ENCODE measurements at places on chromosomes 2 and 18.

DNA sequence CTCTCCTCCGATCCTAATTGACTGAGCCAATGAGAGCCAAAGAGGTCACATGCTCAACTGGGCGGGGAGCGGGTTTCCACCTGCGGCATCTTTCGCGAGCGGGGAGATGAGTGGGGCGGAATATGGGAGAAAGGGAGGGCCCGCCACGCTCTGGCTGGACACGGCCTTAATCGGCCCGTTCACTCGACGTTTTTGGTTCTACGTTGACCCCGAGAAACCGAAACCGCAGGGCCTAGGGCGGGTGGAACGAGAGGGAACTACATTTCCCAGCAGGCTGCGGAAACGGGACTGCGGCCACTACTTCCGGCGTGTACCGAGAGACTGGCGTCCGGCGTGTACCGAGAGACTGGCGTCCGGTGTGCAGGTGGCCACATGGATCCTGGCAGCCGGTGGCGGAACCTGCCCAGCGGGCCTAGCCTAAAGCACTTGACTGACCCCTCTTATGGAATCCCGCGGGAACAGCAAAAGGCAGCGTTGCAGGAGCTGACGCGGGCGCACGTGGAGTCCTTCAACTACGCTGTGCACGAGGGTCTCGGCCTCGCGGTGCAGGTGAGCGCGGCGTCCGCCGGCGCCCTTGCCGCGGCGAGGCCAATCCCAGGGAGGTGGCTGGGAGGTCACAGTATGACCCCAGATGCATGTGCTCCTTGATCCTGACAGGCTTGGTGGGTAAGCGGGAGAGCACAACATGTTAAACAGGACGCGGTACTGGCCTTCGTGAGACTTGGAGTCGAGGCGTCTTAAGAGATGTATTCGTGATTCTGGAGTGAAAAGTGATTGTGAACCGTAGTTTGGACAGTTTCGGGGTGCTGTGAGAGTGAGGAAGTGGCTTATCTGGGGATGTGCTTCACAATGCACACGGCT is at the start of gene POLR1B:
Gene POLR1B (plus strand): TSS at position 343 of the 861 bp plus-strand sequence. CDS start 30 bp downstream, at position 373.
- DNase-seq, result peak; percentile 77

DNA sequence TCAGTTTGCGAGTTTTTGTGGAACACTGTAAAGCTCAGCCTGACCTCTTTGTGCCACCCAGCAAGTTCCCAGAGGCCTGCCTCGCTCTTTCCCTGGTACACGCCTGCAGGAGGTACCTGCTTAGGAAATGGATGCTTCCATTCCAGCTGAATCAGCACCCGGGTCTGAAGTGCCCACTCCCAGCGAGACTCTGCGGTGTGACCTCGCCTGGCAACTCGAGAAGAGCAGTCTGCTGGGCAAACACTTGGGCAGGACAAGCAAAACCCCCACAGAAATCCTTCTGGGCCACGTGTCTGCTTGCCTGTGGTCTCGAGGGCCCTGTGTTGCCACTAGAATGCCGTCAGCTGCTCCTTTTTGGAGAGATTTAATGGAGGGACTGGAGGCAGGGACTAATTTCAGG is 127.6 kb downstream of the MAPK4 start:
- DNase-seq, result no peak

GRCh38 chr2:113080134-113080533 is 12.4 kb downstream of the IL1F10 start:
- peak; percentile 17 for DNase-seq

GRCh38 chr18:45015788-45016128 is 335.1 kb downstream of the SETBP1 start:
- no peak for DNase-seq

DNA sequence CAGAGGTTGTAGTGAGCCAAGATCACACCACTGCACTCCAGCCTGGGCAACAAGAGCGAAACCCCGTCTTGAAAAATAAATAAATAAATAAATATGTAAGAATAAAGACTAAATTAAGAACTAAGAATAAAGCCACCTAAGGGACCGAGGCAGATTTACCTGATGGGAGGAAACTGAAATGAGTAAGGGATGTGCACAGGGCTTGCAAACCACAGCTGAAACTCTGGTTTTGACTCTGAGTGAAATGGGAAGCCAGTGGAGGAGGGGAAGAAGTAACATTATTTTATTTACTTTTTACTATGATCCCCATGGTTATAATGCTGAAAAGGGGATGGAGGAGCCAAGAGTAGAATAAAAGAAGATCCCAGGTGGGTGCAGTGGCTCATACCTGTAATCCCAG is 107.3 kb downstream of the CABYR start:
- DNase-seq, result no peak

GRCh38 chr2:169464882-169465281 is 14.4 kb upstream of the BBS5 start:
- DNase-seq, result no peak

- no peak for DNase-seq
These were observed 124.8 kb downstream of the PTH2R start for GRCh38 chr2:208531361-208531760.

DNA sequence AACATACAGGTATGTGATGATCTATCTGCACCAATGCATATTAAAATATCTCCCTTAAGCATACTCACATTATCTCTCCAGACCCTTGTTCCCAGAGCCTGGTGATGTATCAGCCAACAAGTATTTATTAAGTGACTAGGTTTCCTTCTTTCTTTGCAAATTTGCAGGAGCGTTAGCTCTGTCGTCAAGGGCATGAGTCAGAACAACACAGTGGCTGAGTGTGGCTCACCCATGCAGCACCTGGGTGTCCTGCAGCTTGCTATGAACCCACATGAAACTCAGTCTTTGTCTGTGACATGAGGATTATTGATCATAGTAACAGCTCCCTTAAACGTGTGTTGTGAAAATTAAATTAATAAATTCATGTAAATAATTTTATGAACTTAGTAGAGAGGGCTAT is 96.6 kb downstream of the PIEZO2 start:
- DNase-seq, result peak; percentile 4

GRCh38 chr18:32286749-32287148 is 96.9 kb downstream of the MEP1B start:
- no peak for DNase-seq

GRCh38 chr2:10059016-10059351 is 15.6 kb downstream of the KLF11 start:
- DNase-seq, result no peak

DNA sequence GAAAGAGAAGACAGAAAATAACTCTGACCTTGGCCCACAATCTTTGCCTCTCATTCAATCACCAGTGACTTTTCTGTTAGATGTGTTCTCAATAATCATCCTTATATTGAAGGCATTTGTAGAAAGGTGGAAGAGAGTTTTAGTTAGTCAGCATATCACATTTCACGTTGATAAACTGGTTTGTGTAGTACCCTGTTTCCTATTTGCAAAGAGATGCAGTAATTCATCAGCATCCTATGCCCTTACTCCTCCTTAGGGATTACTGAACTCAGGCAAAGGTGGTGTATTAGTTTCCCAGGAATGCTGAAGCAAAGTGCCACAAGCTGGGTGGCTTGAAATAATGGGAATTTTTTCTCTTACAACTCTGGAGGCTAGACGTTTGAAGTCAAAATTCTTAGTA is 145.0 kb downstream of the SPP2 start:
- DNase-seq, result no peak

- DNase-seq, result no peak
These were observed 22.6 kb downstream of the FOXI3 start for GRCh38 chr2:88429929-88430328.

GRCh38 chr2:149858901-149859634 is 271.5 kb upstream of the MMADHC start:
- DNase-seq, result peak; percentile 76

DNA sequence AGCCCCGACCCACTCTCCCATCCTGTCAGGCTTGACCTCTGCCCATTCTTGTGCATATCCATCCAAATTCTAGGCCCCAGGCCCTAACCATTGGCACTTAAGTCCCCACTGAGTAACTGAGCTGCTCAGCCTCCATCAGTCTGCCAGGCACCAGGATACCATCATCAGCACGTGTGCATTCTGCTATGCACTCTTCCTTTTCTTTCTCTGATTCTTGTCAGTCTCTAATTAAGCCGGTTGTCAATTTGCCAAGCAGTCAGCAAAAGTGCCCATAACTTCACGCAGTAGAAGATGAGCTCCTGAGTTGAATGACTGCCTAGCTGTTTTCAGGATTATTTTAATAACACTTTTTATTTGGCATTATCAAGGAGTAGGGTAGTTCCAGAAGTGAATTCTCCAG is 107.2 kb downstream of the FEZ2 start:
- DNase-seq, result no peak

DNA sequence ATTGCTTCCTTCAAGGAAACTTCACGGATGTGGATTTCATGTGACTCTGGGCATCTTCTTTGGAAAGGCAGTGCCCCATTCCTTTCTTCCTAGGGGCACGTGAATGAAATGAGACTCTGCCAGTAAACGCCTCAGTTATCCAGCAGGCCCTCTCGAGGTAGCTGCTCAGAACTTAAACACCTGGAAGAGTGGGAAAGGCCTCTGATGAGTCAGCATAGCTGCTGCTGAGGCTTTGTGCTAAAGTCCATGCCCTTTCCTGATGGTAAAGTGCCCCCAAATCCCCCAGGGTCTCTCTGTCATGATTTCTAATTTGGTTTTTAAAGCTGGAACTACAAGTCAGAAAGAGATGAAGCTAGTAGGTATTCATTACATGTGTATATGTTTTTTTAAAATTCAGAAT is 3.8 kb downstream of the SLC1A4 start:
- no peak for DNase-seq

- no peak for DNase-seq
These were observed 2.1 kb downstream of the ST8SIA5 start for GRCh38 chr18:46754661-46755292.

GRCh38 chr2:227038550-227039189 is 125.3 kb downstream of the COL4A4 start:
- DNase-seq, result no peak

GRCh38 chr2:235291461-235291860 is 202.4 kb upstream of the AGAP1 start:
- DNase-seq, result no peak

GRCh38 chr18:61544178-61544577 is 210.9 kb downstream of the CDH20 start:
- no peak for DNase-seq

- DNase-seq, result no peak
These were observed 248.2 kb downstream of the PHLPP1 start for GRCh38 chr18:62963507-62963906.

DNA sequence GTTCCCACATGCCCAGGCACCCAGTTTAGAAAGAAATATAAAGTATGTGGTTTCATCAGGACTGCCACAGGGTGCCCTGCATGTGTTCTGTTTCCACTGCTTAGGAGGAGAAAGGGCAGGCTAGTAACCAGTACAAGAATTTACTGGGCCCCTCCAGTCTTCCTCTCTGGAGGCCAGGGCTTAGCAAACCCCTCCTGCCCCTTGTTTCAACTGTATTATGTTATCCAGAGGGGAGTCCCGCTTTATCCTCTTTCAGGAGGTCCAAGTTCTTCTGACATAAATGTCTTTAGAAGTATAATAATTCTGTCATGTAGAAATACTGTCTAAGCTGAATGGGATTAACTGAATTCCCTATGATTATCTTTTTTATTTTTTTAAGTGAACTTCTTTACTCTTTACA is 132.1 kb downstream of the WDSUB1 start:
- DNase-seq, result no peak

GRCh38 chr18:49709347-49709690 is 104.0 kb downstream of the ACAA2 start:
- DNase-seq, result no peak

DNA sequence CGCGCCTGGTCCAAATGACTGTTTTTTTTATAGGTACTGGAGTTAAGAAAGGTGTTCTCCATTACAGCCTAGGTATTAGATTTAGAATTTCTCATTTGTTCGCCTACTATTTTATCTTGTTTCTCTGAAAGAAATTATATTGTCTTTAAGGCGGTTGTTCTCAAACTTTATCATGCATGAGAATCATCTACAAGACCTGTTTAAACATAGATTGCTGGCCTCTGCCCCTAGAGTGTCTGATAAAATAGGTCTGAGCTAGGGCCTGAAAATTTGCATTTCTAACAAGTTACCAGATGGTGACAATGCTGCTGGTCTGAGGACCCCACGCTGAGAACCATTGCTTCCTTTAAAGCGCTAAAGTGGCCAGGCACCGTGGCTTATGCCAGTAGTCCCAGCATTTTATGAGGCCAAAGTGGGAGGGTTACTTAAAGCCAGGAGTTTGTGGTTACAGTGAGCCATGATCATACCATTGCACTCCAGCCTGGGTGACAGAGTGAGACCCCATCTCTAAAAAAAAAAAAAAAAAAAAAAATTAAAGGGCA is 34.0 kb upstream of the RNF138 start:
- no peak for DNase-seq

GRCh38 chr2:49028101-49028500 is 126.2 kb downstream of the FSHR start:
- DNase-seq, result no peak

GRCh38 chr2:47497843-47498460 is 95.0 kb downstream of the MSH2 start:
- DNase-seq, result no peak

DNA sequence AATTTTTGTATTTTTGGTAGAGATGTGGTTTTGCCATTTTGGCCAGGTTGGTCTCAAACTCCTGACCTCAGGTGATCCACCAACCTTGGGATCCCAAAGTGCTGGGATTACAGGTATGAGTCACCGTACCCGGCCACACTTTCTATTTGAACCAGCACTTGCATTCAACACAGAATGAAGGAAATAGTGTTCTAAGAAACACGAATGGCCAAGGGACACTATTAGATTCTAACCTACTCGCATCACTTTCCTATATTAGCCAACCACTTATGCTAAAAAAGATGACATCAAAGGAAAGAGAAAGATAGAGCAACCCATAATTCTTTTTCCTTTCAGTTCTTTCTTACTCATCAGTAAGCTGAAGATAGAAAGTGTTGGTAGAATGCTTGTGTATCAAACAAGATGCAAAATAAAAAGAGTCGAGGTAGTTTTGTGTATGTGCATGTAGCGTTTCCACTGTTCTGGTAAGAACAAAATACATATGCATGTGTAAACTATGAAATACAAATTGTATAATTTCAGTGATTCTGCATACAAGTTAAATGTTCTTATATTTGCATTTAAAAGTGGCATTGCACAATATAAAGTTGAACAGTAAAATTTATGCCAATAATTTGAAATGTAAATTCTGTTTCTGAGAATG is 247.6 kb downstream of the CDCA7 start:
- DNase-seq, result no peak

DNA sequence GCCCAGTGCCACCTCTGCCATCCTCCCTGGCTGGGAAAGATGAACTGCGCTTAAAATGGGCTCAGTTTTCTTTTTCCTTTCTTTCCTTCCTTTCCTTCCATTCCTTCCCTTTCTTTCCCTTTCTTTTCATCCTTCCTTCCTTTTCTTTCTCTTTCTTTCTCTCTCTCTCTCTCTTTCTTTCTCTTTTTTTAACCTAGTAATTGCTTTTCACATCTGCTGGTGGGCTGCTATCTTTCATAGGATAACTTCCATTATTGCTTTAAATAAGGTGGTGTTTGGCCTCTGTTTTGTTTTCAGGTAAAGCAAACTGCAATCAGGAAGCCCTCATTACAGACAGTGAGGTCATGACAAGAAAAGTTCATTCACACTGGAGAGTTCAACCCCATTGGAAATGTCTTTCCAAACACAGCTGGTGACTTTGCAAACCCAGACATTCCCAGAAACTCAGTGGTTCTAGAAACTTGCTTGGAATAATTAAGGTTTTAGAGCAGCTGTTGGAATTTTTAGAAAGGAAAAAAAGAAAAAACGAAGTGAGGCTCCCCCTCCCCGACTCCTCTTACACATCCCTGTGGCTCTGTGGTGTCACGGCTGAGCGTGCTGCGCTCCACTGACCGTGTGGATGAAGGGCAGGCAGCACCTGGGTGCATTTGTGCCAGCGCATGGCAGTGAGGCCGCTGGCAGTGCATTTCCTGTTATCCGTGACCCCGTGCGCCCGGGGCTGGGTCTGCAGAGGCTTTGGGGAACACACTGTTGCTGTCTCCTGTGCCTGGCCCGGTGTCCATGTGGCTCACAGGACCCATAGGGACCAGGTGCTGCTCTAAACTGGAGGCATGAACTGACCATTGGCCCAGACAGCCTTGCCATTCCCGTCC is 76.9 kb downstream of the MBP start:
- DNase-seq, result no peak

All from fibroblast of mammary gland (primary cell).